CD4-positive, alpha-beta memory T cell (primary cell): ENCODE measurements at places on chromosomes 1 and 21.

DNA sequence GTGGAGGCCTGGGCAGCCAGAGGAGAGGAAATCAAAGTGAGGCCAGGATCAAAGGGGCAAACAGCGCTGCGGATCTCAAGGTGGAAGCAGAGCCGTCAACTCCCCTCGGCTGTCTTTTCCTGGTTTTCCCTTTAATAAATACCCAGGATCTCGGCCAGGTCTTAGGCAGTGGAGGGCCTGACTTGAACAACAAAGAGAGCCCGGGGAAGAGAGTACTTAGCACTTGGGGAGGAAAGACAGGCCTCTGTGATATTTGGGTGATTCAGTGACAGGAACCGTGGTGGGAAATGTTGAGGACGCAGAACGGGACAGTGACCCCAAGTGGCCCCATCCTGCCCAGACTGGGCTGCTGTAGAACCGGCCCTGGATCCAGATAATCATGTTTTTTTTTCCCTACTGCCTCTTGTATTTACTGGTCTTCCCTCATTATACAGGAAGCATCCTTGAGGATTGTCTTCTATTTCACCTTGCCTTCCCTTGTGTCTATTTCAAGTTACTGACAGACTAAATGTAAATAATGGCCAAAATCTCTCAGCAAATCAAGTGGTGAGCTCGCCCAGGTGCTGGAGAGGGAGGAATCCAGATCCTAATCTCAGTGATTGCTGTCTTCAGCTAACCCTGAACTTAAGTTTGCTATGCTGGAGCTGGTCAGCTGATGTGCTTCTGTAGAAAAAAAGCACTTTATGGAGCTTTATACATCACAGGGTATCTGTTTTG is 2.8 kb upstream of the MIXL1 start:
- DNase-seq: no peak

DNA sequence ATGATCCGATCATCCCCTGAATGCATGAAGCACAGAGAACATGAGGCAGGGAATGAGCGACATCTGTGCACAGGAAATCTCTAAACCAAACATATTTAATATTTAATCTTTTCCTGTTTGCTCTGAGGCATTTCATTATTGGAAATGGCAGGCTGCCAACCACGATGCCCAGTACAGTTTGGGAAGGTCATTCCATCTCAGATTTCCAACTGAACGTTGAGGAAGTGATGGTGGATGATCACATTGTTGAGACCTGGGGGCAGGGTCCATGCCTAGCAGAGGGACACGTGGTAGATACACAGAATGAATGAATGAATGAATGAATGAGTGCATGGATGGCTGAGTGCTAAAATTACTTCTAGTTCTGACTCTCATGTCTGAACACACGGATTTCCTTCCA is 15.9 kb upstream of the FASLG start:
- DNase-seq: no peak

DNA sequence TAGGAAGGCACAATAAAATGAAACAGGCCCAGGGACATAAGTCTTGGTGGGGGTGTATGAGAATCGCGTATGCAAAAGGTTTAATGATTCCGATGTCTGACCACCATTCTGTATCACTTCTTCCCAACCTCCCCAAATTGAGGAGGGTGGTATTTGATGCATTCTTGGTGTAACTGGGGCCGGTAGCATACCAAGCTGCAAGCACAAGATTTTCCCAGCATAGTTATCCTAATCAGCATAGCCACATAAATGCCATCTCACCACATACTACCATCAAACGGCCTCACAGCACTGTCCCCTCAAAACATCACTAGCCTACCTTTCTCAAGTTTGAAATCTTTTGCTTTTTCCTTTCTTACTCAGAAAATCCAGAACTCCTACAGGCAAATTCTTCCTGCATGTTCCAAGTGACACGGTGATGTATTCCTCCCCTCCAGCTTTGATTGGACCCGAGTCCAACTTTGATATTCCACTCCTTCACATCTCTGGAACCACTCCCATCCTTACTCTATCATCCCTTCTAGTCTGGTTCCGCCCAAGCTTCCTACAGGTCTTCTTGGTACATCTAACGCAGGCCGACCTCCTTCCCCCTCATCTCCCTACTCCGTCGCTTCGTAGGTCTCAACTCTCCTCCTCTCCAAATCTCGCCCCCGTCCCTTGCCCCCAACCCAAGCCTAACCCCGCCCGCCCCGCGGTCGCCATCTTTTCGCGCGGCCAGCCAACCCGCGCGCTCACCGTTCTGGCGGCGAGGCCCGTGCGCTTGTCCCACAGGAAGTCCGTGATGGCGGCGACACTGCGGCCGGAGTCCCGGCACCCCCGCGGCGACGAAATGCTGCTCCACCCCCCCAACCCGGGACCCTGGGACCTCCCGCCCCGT is 600 bp downstream of the CLK2 start:
- DNase-seq: no peak

GRCh38 chr21:14095056-14095455 is 115.7 kb downstream of the LIPI start:
- no peak for DNase-seq

DNA sequence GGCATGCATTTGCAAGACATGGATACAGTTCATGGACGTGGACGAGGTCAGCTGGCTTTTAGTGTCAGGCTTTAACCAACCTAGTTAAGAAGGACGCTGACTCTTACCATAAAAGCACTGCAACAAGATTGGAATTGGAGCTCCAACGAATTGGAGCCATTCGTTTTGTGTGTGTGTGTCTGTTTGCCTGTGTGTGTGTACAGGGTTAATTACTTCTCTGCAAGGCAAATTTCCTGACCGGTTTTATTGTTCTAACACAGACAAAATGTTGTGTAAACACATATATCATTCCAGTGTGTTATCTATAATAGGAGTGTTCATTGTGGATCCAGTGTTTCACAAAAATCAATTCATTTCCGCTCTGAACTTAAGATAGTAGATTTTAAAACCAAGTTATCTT is 7.9 kb downstream of the ITSN1 start:
- no peak for DNase-seq

DNA sequence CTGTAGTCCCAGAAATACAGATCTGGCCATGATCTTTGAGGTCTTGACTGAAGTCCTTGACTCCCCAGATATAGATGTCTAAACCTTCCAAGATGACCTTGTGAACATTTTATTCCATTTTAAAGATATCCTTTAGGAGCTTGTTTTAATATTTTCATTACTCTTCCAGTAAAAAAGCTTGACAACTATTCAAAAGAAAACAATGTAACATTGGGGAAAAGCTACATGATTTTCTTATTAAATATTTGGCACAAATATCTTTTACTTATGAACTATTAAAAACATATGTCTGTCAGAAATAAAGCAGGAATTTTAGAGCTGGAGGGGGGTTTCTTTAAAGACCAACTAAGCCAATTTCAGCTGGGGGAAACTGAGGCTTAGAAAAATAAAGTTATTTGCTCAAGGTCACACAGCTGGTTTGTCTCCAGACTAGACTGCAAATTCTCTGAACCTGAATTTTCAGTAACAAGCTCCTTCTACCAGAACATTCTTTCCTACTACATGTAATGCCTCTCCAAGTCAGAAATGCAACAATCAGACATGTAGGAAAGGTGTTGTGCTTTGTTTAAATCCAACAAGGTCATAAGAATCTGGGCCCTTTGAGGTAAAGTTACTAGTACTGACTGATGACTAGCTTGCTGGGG is 67.0 kb upstream of the PTCH2 start:
- DNase-seq: no peak
